ENCODE measurements at places on chromosomes 7 and 10. TPM values are rescaled to one million over a fixed set of nuclear protein-coding genes. Genes with fewer than 3 reads are reported as not detected.

The TDRD1 gene
- total RNA-seq, result 3.8 TPM

The RSPH10B2 gene
- total RNA-seq, result not detected

The MIOS gene
- total RNA-seq, result 22.3 TPM

The ELN gene
- total RNA-seq, result 58.4 TPM

The OR2A5 gene
- not detected for total RNA-seq

The MYOF gene
- total RNA-seq, result 64.5 TPM

The UPK3BL2 gene
- total RNA-seq, result 10.5 TPM

The THSD7A gene
- total RNA-seq, result 1.6 TPM

The PPP1R9A gene
- total RNA-seq, result 34.1 TPM

The IFIT2 gene
- total RNA-seq, result 2.3 TPM

The IFIT1B gene
- total RNA-seq, result not detected

The AEBP1 gene
- total RNA-seq, result 45.3 TPM

The TACR2 gene
- total RNA-seq, result 0.34 TPM

The OR6B1 gene
- not detected for total RNA-seq

The SEMA3C gene
- total RNA-seq, result 75.7 TPM

GRCh38 chr7:46173476-46174195, 252.6 kb upstream of the IGFBP3 start:
- H3K36me3 ChIP-seq, result no peaks in the 10 kb centered on the region
- peak; percentile 57 for DNase-seq
- H3K4me3 ChIP-seq, result no peak overlapping the region
- no peaks in the 10 kb centered on the region for H3K27me3 ChIP-seq
- peaks cover 16% of the 10 kb centered on the region for H3K4me1 ChIP-seq

GRCh38 chr7:155984028-155984580, 171.8 kb upstream of the SHH start:
- no peak overlapping the region for H3K4me3 ChIP-seq
- DNase-seq, result peak; percentile 8
- no peaks in the 10 kb centered on the region for H3K4me1 ChIP-seq
- no peak overlapping the region for H3K27ac ChIP-seq
- peaks cover 2% of the 10 kb centered on the region for H3K27me3 ChIP-seq
- H3K36me3 ChIP-seq, result no peaks in the 10 kb centered on the region

DNA sequence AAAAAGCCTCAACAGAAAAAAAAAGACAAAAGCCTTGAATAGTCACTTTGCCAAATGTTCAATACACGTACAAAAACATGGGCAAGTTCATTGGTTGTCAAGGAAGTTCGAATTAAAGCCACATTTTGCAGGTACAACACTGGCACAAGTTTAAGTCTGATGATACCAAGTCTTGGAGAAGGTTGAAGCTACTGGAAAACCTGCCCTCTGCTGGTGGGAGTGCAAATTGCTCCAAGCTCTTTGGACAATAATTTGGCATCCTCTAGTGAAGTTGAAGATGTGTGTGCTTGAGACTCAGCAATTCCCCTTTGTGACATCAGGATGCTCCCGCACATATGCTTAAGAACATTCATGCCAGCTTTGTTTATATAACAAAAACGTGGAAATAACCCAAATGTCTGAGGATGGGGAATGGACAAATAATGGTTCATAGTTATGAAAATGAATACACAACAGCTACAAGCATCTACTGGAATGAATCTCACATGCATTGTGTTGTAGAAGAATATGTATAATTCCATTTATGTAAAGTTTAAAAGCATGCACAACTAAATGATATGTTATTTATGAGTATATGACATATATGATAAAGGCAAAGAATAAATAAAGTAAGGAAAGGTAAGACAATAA, 120.0 kb upstream of the PLPP4 start:
- DNase-seq, result no peak
- H3K4me3 ChIP-seq, result no peak overlapping the region
- H3K36me3 ChIP-seq, result no peaks in the 10 kb centered on the region
- no peaks in the 10 kb centered on the region for H3K27me3 ChIP-seq

GRCh38 chr7:44921607-44922350, 36.4 kb upstream of the PURB start:
- no peaks in the 10 kb centered on the region for H3K36me3 ChIP-seq
- H3K4me3 ChIP-seq, result no peak overlapping the region
- peaks cover 3% of the 10 kb centered on the region for H3K4me1 ChIP-seq
- DNase-seq, result peak; percentile 88

- H3K4me1 ChIP-seq, result no peaks in the 10 kb centered on the region
- DNase-seq, result no peak
- H3K27ac ChIP-seq, result no peak overlapping the region
- H3K4me3 ChIP-seq, result no peak overlapping the region
Observed at GRCh38 chr7:66301249-66301648, 96.1 kb downstream of the TPST1 start.

GRCh38 chr7:128389618-128390329, 20.0 kb downstream of the IMPDH1 start:
- peaks cover 12% of the 10 kb centered on the region for H3K36me3 ChIP-seq
- peaks cover 3% of the 10 kb centered on the region for H3K27me3 ChIP-seq
- H3K4me1 ChIP-seq, result peaks cover 3% of the 10 kb centered on the region

DNA sequence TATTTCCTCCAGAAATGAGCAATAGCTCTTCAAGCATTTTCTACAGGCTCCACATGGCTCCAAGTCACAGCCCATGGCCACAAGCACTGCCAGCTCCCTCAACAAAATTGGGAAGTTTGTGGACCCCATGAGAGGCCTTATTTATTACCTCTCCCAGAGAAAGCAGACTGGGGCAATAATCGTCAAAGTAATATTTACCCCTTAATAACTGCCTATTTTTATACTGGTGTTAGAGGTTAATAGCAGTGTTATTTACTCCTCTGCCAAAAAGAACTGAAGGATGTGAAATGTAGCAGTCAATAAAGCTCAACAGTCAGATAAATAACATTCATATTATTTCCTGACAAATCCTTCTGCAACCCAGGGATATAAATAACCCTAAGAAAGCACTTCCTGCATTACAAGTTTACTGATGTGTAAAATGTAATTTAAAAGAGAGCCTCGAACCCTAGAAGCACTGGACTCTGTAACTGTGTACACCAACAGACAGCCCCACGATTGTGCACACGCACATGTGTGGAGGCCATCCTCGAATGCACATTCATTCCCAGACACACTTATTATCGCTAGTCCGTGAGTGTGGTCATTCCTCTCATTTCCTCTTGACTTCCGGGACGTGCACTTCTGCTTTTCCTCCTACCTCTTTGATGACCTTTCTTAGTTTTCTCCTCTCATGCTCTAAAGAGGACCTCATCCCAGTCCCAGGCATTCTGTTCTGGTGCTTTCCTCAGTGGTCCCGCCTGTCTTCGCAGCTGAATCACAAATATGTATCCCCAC, 157.4 kb downstream of the EVX1 start:
- no peaks in the 10 kb centered on the region for H3K27me3 ChIP-seq
- H3K4me3 ChIP-seq, result no peak overlapping the region
- no peaks in the 10 kb centered on the region for H3K36me3 ChIP-seq
- H3K27ac ChIP-seq, result no peak overlapping the region
- H3K4me1 ChIP-seq, result no peaks in the 10 kb centered on the region
- DNase-seq, result no peak

GRCh38 chr7:142380069-142380468, 122.2 kb upstream of the PRSS58 start:
- H3K4me3 ChIP-seq, result no peak overlapping the region
- H3K4me1 ChIP-seq, result no peaks in the 10 kb centered on the region
- DNase-seq, result no peak
- no peaks in the 10 kb centered on the region for H3K36me3 ChIP-seq
- H3K27ac ChIP-seq, result no peak overlapping the region

DNA sequence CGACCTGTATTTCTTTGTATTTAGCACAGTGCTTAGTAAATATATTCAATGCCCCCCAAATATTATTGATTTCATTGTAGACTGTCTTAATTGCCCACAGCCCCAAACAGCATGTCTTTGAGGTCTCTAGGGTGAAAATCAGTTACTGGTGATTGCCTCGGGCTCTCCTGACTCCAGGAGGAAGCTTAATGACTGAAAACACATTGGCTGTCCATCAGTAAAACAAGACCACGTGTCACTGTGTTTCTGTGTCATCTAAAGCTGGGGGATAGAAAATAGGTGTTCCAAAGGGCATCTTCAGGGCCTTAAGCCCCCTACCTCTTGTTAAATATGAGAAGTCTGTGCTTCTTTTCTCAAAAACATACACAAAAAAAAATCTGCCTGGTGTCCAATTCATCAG, 67.9 kb downstream of the CACNA2D1 start:
- no peaks in the 10 kb centered on the region for H3K36me3 ChIP-seq
- peaks cover 5% of the 10 kb centered on the region for H3K4me1 ChIP-seq
- H3K27ac ChIP-seq, result no peak overlapping the region
- H3K4me3 ChIP-seq, result no peak overlapping the region

GRCh38 chr7:36273836-36274235, 115.8 kb upstream of the ANLN start:
- DNase-seq, result no peak
- H3K4me1 ChIP-seq, result peaks cover 13% of the 10 kb centered on the region
- no peaks in the 10 kb centered on the region for H3K36me3 ChIP-seq
- no peak overlapping the region for H3K4me3 ChIP-seq

- no peak overlapping the region for H3K27ac ChIP-seq
- H3K4me1 ChIP-seq, result no peaks in the 10 kb centered on the region
- H3K4me3 ChIP-seq, result no peak overlapping the region
- no peaks in the 10 kb centered on the region for H3K27me3 ChIP-seq
Observed at GRCh38 chr10:42952349-42952748, 124.5 kb upstream of the RET start.

DNA sequence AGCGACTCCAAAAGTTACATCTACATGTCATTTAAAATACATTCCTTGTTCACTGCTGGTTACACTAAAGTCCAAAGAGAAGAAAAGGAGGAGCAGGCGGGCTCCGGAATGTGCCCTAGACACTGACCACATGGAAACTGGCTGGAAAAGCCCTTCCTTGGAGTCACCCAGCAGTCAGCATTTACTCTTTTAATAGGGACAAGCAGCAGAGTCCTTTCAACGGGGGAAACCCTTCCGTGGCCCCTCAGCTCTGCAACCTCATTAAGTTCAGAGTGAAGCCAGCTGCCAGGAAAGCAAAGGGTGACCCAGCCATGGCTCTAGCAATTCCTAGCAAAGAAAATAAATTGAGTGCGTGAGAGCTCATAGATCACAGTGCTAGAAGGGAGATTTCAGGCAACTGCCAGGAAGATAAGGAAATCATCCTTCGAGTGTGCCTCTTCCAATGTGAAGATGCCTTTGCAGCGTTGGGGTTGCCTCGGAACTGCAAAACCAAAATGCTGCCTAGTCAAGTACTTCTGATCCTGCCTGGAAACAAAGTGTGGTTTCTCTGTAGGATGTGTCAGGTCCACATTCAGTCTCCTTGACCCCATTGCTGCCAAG, 101.6 kb downstream of the SORBS1 start:
- peaks cover 87% of the 10 kb centered on the region for H3K4me1 ChIP-seq
- peak overlapping the region; percentile 66 for H3K27ac ChIP-seq
- no peak overlapping the region for H3K4me3 ChIP-seq
- H3K36me3 ChIP-seq, result no peaks in the 10 kb centered on the region

GRCh38 chr7:36132012-36132411, 21.0 kb upstream of the EEPD1 start:
- H3K27ac ChIP-seq, result no peak overlapping the region
- H3K4me3 ChIP-seq, result no peak overlapping the region
- H3K27me3 ChIP-seq, result no peaks in the 10 kb centered on the region
- no peak for DNase-seq
- no peaks in the 10 kb centered on the region for H3K36me3 ChIP-seq

DNA sequence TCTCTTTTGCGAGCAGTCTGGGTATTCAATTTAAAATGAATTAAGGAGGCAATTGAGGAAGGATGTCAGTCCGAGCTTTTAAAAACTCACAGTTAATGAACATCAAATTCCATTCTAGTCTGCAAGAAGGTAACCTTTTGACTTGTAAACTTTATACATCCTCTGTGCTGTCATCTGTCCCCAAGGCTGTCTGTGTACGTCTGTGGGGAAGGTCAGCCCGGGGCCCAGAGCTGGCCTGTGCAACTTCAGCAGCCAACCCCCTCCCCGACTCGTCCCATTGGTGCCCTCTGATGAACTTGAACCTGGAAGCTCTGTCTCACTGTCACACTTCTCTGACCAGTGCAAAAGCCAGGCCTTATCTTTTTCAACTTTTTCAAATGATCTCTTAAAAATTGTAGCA, 80.3 kb downstream of the CCDC3 start:
- H3K27me3 ChIP-seq, result no peaks in the 10 kb centered on the region
- no peak overlapping the region for H3K4me3 ChIP-seq
- H3K27ac ChIP-seq, result no peak overlapping the region
- no peaks in the 10 kb centered on the region for H3K36me3 ChIP-seq
- no peaks in the 10 kb centered on the region for H3K4me1 ChIP-seq
- DNase-seq, result no peak

GRCh38 chr10:130261306-130261705, 125.1 kb downstream of the GLRX3 start:
- H3K27ac ChIP-seq, result no peak overlapping the region
- no peaks in the 10 kb centered on the region for H3K27me3 ChIP-seq
- no peaks in the 10 kb centered on the region for H3K36me3 ChIP-seq
- no peak overlapping the region for H3K4me3 ChIP-seq
- DNase-seq, result no peak
- no peaks in the 10 kb centered on the region for H3K4me1 ChIP-seq

DNA sequence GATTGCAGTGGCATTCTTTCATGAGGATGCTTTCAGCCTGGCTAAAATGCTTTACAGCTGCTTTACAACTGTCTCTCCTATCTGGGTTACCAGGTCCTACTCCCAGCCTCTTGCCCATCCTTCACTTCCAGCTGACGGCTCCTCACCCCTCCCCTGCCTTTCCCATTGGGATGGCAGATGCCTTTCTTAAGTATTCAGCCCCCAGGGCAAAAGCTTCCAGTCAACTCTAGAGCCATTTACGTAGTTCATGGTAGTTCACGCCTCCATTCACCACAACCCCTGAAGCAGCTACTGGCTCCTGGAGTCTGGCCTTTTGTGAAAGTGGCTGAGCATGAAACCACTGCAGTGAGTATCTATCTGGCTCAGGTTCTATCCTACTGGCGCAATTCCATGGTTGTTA, 17.2 kb upstream of the BMPER start:
- no peak overlapping the region for H3K27ac ChIP-seq
- no peaks in the 10 kb centered on the region for H3K36me3 ChIP-seq
- DNase-seq, result no peak
- no peak overlapping the region for H3K4me3 ChIP-seq
- H3K27me3 ChIP-seq, result no peaks in the 10 kb centered on the region
- no peaks in the 10 kb centered on the region for H3K4me1 ChIP-seq

DNA sequence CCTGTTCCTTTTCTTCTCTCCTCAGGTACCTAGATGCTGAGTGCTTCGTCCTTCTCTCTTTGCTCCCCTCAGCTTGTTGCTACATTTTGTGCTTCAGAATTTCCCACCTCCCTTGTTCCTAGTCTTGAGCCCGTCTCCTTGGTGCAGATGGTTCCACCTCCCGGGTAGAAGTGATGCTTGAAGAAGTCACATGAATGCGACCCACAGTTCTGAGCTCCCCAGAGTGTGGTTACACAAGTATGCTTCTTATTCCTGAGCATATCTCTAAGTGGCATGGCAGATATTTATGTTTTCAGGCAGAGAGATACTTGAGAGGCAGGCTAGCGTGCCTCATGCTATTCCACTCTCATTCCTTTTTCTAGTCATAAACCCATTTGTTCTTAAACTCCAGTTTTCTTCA, 34.0 kb downstream of the INPP5F start:
- no peak overlapping the region for H3K4me3 ChIP-seq
- no peak overlapping the region for H3K27ac ChIP-seq
- H3K36me3 ChIP-seq, result no peaks in the 10 kb centered on the region
- DNase-seq, result no peak

GRCh38 chr7:2214636-2215035, 18.1 kb downstream of the MAD1L1 start:
- peak overlapping the region; percentile 53 for H3K27ac ChIP-seq
- no peaks in the 10 kb centered on the region for H3K27me3 ChIP-seq
- DNase-seq, result peak; percentile 47
- no peak overlapping the region for H3K4me3 ChIP-seq

GRCh38 chr7:16753932-16754855, 639 bp downstream of the TSPAN13 start:
- peaks cover 8% of the 10 kb centered on the region for H3K4me1 ChIP-seq
- no peaks in the 10 kb centered on the region for H3K36me3 ChIP-seq
- H3K4me3 ChIP-seq, result peak overlapping the region; percentile 77
- DNase-seq, result peak; percentile 72
- peak overlapping the region; percentile 65 for H3K27ac ChIP-seq

All from heart left ventricle (tissue), 16 donors.